ENCODE measurements at places on chromosomes 1 and 21.

GRCh38 chr1:27446496-27447020, 43.4 kb downstream of the WASF2 start:
- no peak for DNase-seq

GRCh38 chr1:26820784-26821269, 5.7 kb upstream of the ZDHHC18 start:
- DNase-seq, result no peak

DNA sequence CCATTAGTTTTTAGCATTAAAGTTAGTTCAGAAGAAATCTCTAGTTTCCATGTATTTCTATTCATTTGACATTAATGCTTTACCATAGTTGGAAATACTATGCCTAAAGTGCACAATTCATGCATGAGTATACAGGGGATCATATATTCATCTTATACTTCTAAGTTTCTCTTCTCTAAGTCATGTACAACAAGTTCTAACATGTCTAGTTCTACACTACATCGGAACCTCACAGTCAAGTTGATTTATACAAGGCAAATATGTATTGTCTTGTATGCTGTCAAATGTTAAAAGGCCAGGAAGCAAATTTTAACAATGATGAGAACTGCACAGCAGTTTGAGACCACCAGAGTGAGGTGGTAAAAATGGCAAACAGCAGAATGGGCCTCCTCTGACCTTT, 22.9 kb upstream of the MOB3C start:
- DNase-seq, result no peak

GRCh38 chr21:14926186-14926585, 138.6 kb downstream of the NRIP1 start:
- no peak for DNase-seq

DNA sequence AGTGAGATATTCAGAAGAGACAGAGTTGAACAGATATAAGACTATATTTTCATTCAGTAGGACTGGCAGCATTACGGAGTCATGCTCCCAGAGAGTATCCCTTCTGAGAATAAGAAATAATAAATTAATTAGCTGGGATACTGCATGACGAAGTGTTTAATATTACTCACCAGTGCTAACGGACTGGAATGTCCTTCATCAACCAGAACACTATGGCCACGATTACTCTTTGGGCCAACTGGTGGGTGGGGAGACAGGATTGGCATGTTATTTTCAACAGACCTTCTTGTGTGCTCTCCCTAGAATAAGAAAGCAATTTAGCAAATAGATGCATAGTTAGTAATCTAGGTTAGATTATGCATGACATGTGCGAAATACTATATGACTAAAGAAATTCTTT, 32.4 kb downstream of the ERICH3 start:
- no peak for DNase-seq

GRCh38 chr1:213914392-213914791, 73.4 kb upstream of the PROX1 start:
- DNase-seq, result no peak
